ENCODE measurements at places on chromosomes 3 and 15.

GRCh38 chr15:74631408-74631807 is 15.8 kb downstream of the CLK3 start:
- no peak for DNase-seq

DNA sequence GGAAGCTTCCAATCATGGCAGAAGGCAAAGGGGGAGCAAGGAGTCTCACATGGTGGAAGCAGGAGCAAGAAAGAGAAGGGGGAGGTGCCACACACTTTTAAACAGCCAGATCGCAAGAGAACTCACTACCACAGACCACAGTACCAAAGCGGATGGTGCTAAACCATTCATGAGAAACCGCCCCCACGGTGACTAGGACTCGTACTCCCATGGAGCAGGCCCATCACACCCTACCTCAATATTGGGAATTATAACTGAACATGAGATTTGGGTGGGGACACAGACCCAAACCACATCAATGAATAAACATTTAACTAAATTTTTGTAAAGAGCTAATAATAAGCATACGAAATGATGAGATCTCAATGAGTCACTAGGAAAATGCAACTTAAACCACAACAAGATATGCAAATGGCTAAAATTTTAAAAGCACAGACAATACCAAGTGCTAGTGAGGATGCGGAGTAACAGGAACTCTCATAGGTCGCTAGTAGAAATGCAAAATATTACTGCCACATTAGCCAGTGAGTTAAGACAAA is 10.0 kb downstream of the MRPS25 start:
- peak; percentile 89 for DNase-seq

- DNase-seq, result peak; percentile 80
These were observed 23.6 kb downstream of the NBEAL2 start for GRCh38 chr3:47003056-47003410.

GRCh38 chr3:144754076-144754783 is 782.6 kb downstream of the DIPK2A start:
- peak; percentile 55 for DNase-seq

- DNase-seq, result no peak
These were observed 74.9 kb downstream of the ADCY5 start for GRCh38 chr3:123374016-123374415.

DNA sequence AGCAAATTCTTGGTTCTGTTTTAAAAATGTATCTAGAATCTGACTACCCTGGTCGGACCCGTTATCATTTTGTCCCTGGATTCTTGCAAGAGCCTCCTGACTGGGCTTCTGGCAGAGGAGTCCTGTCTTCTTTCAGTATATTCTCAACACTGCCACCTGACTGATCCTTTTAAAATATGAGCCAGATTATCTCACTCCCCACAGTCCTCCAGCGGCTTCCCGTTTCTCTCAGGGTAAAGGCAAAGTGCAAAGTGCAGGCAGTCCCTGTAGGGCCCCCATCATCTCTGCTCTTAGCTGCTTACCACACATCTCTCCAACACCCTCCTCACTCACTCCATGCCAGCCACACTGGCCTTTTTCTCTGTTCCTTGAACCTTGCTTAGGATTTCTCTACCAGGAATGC is 28.4 kb downstream of the CRTC3 start:
- DNase-seq, result no peak

- no peak for DNase-seq
These were observed 23.3 kb upstream of the ERC2 start for GRCh38 chr3:56491566-56491965.

GRCh38 chr15:51126842-51127241 is 32.1 kb upstream of the TNFAIP8L3 start:
- DNase-seq, result no peak

DNA sequence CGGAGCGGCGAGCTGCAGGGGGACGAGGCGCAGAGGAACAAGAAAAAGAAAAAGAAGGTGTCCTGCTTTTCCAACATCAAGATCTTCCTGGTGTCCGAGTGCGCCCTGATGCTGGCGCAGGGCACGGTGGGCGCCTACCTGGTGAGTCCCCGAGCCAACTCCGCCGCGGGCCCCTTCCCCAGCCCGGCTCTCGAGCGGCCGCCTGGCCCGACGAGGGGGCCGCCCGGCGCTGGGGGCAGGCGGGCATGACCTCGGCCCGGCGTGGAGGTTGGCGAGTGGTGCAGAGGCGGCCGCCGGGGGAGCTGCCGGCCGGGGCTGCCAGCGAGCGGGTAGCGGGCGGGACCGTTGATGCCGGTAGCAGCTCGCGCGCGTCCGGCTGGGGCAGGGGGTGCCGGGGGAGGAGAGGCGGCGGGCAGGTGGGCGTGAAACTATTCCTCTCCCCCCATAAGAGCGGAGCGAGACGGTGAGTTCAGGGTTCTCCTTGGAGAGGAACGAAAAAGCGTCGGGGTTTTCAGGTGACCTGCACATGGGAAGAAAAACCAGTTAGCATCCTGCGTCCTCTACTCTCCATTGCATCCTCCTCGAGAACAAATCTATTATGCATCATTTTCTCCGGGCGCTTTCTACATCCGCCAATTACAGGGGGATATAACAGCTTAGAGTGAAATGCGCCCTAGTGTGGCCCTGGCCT is 585 bp downstream of the SLCO3A1 start:
- peak; percentile 94 for DNase-seq

DNA sequence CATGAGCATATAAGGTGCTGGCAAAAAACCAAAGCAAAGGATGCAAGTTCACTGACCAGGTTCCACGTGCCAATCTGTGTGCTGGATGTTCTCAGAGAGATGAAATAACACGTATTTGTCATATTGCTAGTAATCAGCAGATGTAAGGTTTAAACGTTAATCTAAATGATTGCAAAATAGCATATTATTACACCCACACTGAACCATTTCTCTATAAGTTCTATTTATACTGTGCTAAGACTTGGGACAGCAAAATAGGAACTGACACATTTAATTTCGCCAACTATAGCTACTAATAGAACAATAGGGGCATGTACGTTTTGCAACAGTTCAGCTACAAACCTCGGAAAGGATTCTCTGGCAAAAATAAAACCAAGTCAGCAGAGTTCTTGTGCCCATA is 350.3 kb upstream of the ZNF385D start:
- no peak for DNase-seq

GRCh38 chr15:34275721-34276120 is 50.9 kb downstream of the EMC4 start:
- DNase-seq, result no peak

DNA sequence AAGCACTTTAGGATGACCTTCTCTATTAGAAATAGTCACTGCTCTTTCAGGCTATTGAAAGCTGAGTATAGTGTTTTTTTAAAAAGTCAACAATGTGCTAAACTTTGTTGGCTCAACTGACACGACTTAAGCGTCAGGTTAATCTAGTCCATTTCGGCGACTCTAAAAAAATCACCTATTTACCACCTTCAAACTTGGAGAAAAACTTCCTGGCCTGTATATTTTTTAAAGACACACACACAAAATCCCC is 517.8 kb downstream of the FOXP1 start:
- no peak for DNase-seq

- DNase-seq, result no peak
These were observed 33.0 kb downstream of the PAQR9 start for GRCh38 chr3:142930463-142930862.

GRCh38 chr3:194486540-194487288 is at the start of gene ATP13A3:
Gene ATP13A3, minus strand, starts transcription at chr3:194487002. Its CDS starts 24,812 bp downstream, at chr3:194462190.
- peak; percentile 98 for DNase-seq

DNA sequence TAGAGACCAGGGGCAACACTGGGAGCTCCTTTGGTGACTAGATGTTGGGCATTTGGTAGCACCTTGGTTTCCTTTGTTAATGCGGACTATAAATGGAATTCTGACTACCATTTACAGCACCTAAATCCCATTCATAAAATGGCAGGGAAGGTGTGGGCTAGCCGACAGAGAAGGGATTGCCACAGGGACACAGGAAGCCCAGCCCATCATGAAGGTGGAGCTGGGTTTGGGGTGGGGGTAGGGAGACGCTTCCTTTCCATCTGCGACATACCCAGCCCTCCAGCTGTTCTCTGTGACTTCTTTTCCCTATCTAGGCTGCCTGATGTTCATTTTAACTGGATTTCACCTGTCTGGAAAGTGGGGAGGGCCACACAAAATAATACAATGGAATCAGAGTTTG is 21.0 kb downstream of the ABHD2 start:
- no peak for DNase-seq

- no peak for DNase-seq
These were observed 532 bp upstream of the SELENOT start for GRCh38 chr3:150602426-150603152.

- no peak for DNase-seq
These were observed 191.6 kb upstream of the TOPAZ1 start for GRCh38 chr3:44050101-44050500.

GRCh38 chr3:4507024-4507596 is 14.0 kb downstream of the ITPR1 start:
- DNase-seq, result no peak

- DNase-seq, result no peak
These were observed 1.6 kb upstream of the P2RY13 start for GRCh38 chr3:151330899-151331298.

All from osteoblast (primary cell).